ENCODE measurements at places on chromosomes 5 and 9.

DNA sequence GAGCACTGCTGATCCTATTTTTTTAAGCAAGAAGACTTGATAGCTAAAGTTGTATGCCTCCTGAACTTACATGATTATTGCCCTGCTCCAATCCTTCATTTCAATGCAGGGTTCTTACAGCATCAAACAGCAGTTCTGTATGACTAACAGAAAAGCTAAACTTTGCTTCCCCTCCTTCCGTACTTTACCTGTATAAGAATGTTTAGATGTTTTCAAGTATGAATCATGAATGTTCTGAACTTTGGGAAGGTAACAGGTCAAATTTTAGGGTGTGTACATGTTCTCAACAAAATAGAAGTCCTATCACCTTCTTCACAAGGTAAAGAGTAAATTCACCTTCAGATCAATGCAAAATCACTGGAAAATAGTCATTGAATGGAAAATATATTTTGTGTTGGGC is 972.6 kb upstream of the SEMA6A start:
- no peak for DNase-seq

- DNase-seq: peak; percentile 40
Measured at GRCh38 chr5:96142786-96143434, 181.3 kb upstream of the ELL2 start.

- no peak for DNase-seq
Measured at GRCh38 chr5:3120028-3120427, 368.6 kb upstream of the IRX2 start.

GRCh38 chr5:141525653-141526052 is 36.8 kb downstream of the PCDHGC5 start:
- DNase-seq: no peak
